Placental pericyte (primary cell): ENCODE measurements at places on chromosomes 3 and 15. TPM values are rescaled to one million over a fixed set of nuclear protein-coding genes. Genes with fewer than 3 reads are reported as not detected.

TM4SF1 gene
- 44.9 and 282 TPM in 2 replicates for total RNA-seq

MAGEF1 gene
- 20.0 and 25.8 TPM in 2 replicates for total RNA-seq

RASL12 gene
- 0.22 and 1.6 TPM in 2 replicates for total RNA-seq

KLF15 gene
- total RNA-seq: 0.29 and 2.8 TPM in 2 replicates

INKA1 gene
- total RNA-seq: 4.4 and 4.6 TPM in 2 replicates
